ENCODE measurements at places on chromosomes 1 and 21. TPM values are rescaled to one million over a fixed set of nuclear protein-coding genes. Genes with fewer than 3 reads are reported as not detected.
A peak's percentile ranks its signal among the peaks of the same experiment; 100 is the strongest.

DNA sequence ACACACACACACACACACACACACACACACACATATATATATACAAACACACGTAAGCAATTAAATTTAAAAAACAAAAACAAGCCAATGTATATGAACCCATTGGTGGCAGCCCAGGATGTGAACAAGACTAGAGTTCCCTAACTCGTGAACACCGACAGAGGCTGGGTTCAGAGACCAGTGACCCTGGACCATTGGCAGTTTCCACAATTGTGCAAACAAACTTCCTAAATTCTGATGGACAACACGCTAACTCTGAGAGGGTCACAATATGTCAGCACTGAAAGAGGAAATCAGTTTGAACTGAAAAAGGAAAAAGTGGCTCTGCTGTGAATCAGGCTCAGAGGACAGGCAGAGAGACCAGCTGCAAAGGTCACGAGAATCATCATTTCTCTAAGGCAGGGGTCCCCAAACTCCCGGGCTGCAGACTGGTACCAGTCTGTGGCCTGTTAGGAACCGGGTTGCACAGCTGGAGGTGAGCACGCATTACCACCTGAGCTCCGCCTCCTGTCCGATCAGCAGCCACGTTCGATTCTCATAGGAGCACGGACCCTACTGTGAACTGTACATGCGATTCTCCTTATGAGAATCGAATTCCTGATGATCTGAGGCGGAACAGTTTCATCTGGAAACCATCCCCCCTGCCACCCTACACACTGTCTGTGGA is 50.5 kb upstream of the ERO1B start:
- no peak for DNase-seq

DNA sequence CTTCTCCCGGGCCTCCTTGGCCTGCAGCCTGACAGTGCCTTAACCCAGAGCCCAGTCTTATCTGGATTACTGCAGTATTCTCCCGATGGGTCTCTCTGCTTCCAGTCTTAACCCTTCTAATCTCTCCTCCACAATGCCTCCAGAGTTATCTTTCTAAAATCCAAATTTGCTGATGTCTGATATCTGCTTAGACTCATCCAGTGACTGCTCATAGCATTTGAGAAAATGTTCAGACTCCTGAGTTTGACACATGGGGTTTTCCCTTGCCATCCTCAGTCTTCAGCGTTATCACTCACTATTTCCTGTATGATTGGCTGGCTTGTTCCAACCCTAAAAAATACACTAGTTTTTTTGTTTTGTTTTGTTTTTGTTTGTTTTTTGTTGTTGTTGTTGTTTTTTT is 102.0 kb downstream of the FMN2 start:
- DNase-seq: no peak

GRCh38 chr1:246210756-246211155 is 296.3 kb downstream of the SMYD3 start:
- DNase-seq: no peak

DNA sequence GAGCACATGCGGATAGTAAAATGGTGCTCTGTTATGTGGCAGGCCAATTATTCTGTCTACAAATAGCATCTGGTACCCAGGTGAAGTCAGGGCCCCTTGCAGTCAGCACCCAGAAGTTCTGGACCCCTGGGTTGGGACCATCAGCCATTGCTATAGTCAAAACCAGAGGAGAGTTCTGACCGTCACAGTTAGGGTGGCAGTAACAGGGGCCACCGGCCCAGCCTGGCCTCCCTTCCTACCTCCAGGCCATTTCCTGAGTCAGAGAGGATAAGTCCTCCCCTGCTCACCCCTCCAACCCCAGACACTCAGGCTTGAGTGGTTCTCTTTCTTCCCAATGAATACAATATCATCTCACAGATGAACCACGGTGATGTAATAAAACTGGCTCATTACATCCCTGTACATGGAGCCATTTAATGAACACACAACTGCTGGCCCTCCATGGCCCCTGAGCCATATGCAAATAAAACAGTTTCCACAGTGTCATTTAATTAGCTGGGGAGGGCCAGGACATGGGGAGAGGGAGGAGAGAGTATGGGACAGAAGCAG is 673.6 kb downstream of the MATN1 start:
- DNase-seq: no peak

DNA sequence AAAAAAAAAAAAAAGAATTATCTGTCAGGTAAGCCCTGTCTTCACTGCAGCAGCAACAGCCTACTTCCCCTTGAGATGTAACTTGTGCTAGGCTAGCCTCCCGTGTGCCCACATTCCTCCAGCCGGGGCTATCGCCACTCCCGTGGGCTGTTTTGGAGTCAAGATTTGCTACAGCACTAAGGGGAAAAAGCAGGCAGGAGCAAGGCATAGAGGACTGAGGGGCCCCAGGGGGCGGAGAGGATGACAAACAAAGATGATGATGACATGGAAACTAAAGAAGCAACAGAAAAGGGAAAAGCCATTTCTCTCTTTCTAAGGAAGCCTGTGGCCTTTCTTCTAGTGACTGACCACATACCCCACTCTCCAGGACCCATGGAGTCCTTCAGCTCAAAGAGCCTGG is 1.9 kb downstream of the TNFAIP8L2 start:
- no peak for DNase-seq

GRCh38 chr1:58392083-58392482 is 154.4 kb downstream of the OMA1 start:
- no peak for DNase-seq

DNA sequence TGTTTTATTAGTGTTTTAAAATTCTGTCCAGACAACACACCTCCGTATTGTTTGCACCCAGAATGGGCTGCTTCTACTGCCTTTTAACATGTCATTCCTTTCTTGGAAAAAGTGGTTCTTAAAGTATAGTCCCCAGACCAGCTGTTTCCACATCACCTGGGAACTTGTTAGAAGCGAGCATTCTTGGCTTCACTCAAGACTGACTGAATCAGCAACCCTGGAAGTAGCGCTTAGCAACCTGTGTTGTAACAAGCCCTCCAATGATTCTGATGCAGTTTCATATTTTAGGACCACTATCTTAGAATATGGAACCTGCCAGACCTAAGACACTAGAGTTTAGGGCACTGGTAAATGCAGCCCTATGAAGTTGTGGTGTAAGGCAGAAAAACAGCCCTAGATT is 6.0 kb upstream of the PPIE start:
- no peak for DNase-seq

DNA sequence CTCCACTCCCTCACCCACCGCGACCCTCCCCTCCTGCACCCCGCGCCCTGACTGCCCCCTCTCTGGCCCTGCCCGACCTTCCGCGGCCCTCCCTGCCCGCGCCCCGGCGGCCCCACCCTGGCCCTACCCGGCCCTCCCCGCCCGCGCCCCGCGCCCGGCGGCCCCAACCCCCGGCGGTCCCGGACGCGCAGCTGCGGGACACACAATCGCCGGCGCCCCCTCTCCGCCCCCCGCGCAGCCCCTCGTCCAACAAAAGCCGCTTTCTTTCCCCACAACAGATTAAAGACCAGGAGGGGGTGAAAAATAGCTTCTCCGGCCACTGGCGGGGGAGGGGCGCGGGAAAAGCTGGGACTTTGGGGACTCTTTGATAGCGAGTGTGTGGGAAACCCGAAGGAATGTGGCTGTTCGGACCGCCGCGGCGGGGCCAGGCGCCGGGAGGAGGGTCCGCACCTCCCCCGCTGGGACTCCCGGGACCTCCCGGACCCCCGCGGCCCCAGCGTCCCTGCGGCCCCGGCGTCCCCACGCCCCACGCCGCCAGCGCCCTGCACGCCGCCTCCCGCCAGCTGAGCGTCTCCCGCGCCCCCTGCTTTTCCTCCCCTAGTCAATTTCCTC is 8.8 kb upstream of the ID3 start:
- peak; percentile 20 for DNase-seq

GRCh38 chr1:165403835-165404482 is 41.0 kb downstream of the RXRG start:
- no peak for DNase-seq

DNA sequence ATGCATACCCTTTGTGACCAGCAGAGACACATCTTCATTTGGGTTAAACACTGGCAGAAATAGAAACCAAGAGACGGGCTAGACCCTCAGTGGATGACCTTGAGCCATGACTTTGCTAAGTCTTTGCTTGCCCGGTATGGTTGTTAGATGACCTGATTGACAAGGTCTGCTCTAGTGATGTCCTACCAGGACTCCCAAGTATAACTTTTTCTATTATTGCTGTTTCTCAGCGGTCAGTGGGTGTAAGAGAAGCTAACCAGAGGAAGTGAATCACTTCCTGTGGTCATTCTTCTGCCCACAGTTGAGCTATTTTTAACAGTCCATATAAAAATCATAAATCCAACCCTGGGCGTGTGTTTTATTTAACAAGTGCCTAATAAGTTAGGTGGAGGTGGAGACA is 126.2 kb upstream of the ETS2 start:
- peak; percentile 87 for DNase-seq

GRCh38 chr1:236150311-236150955 is 8.1 kb downstream of the GPR137B start:
- no peak for DNase-seq

DNA sequence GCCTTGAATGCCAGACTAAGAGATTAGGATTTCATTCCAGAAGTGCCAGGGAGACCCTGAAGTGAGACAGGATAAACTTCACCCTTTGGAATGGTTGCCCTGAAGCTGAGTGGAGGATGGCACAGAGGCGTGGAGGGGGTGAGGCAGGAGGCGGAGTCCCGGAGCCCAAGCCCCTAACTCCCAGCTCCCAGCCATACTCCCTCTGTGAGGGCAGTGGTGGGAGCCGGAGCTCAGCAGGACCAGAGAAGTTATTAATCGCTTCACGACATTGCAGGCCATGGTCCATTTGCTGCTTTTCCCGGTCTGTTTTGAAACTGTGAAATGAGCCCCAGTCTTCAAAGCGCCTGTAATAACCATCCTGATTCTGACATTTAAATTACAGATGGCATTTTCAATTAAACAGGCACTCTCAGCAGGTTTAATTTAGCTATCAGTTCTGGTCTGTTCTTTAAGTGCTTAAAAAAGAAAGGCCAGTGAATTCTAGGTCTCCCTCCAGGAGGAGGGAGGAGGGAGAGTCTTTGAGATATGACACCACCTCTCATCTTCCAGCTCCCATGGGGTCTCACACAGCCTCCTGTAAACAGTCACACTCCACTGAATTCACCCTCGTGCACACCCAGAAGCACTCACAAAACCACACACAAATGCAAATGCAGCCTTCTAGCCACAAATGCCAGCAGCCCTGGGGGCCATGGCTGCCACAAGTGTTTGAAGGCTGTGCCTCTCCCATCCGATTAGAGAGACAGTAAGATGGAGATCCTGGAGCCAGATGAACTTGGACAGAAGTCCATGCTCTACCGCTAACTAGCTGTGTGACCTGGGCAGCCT is 19.6 kb downstream of the FBXO2 start:
- no peak for DNase-seq

DNA sequence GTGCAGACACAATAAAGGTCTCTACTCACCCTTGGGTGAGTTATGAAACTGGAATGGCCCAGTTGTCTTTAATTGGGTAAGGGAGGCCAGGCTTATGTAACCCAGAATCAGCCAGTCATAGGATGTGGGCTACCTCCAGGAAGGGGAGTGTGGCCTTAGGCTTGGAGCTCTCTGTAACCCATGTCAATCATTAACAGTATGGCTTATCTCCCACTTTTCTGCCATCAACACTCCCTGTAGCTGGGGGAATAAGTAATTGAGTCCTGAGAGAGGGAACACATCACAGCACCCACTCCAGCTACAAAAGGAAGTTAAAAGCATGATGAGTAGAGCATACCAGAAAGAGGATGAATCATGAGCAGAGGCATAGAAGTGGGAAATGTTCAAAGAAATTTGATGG is 327.0 kb upstream of the DUSP10 start:
- no peak for DNase-seq

DNA sequence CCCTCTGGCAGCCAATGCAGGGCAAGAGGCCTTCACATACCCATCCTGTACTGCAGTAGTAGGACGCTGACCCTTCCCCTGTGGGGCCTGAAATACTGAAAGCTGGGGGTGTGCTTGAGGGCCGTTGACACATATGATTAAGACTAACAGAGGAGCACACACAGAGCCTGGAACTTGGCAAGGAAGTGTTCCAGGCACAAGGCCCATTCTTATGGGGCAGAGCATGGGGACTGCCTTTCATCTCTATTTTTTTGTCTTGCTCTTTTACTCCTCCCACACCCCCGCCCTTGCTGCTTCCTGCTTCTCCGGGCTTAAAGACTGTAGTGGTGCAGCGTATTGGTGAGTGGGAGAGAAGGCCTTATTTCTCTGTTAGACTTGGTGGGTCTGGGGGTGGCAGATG is 137.4 kb downstream of the BACH1 start:
- no peak for DNase-seq

DNA sequence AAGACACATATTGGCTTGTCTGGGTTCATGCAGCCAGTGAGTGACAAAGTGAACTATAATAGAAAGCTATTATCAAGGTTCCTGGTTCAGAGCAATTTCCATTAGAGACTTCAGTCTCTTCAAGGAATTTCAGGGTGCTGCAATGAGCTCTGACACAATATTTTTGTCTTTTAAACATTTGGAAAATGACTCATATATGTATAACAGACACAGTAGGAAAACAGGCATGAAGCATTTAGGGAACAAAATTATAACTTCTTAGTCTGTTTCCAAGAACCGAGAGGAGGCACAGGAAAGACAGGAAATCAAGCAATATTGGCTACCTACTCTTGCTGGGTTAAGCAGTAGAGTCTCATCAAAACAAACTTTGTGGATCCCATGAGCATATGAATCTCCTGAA is 170.4 kb downstream of the PTPRC start:
- DNase-seq: no peak

GRCh38 chr1:170670802-170671628 is 7.1 kb downstream of the PRRX1 start:
- no peak for DNase-seq

DNA sequence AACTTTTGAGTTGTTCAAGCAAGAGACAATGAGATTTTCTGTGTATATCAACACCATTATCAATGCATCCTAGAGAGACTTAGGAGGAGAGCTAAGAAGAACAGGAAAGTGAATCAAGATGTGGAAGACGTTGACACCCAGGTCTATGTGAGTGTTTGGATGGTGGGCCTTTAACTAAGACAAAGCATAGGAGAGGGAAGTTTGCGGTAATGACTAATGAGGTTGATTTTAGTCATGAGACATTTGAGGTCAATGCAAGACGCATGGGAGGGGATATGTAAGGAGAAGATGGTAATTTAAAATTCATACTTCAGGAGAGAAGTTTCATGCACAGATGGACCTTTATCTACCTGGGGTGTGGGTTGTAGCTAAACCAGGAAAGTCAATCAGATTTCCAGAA is 269.6 kb downstream of the VAV3 start:
- no peak for DNase-seq

- DNase-seq: no peak
These were observed 30.8 kb upstream of the TMEM125 start for GRCh38 chr1:43238991-43239469.

- peak; percentile 86 for DNase-seq
These were observed 3.1 kb downstream of the ACAP3 start for GRCh38 chr1:1304331-1305299.

Gene CCDC27
- not detected for total RNA-seq

Gene SEMA6C
- 132 TPM for total RNA-seq

Gene APCS
- total RNA-seq: not detected

Gene COL11A1
- total RNA-seq: 117 TPM

Gene NBPF20
- 3.3 TPM for total RNA-seq

Gene CACHD1
- not detected for total RNA-seq

Gene MCOLN2
- not detected for total RNA-seq

Gene SLC9C2
- total RNA-seq: not detected

Gene PSMG1
- total RNA-seq: 30.2 TPM

Data from myocyte (in vitro differentiated cells).